ENCODE measurements at places on chromosomes 7 and 10.

DNA sequence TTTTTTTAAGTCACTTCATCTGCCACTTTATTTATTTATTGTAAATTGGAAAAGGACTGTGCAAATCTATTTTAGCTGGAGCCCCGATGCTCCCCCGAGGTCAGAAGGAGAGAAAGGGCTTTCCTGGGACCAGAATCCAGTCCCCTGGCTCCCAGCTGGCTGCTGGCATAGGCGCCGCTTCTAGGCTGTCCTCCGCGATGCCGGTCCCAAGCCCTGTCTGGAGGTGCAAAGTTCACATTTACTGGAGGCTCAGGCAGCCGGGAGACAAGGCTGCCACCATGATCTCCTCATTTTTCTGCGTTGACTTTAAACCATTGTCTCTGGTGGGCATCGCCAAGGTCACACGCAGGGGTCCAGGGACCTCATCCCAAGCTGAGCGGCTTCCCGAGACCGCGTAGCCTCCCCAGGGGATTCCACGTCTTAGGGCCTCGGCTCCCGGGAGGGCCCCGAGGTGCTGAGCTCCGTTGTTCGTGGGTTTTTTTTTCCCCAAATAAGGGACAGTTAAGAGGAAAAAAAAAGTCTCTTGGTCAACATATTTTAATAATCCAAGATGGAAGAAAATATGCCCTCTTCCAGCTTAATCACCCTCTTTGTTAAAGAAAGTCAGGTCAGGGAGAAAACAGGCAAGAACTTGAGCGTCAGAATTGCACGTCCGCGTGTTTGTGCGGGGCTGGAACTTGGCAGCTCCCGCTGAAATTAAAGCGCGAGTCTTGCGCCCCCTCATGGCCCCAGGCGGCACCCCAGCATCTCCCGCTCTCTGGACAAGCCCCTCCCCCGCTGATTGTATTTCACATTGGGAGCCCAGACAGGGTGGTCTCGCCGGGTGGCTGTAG is 11.9 kb downstream of the RGR start:
- DNase-seq: peak; percentile 34

- DNase-seq: no peak
Measured at GRCh38 chr7:101681170-101682007, 52.3 kb upstream of the MYL10 start.

GRCh38 chr10:36148207-36148606 is 506.1 kb upstream of the FZD8 start:
- DNase-seq: no peak

DNA sequence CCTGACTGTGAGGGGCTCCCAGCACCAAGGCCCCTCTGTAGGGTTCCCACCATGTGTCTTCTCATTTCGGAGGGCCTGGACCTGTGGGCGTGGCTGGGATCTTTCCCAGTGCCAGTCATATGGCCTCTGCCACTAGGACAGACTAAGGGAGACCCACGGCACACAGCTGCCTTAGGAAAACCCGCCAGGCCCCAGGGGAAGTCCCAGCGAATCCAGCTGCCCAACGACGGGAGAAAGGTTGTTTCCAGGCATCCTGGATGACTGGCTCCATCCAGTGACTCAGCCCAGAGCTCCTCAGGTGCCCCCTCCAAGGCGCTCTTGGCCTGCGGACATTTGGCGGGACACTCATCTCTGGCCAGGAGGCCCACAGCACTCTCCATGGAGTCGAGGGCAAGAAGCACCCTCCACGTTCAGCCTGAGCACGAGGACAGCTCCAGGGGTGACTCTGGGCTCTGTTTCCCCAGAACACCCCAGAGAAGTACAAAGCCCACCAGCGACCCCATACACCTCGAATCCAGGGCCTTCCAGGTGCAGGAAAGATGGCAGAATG is 39.9 kb downstream of the PWWP2B start:
- no peak for DNase-seq

DNA sequence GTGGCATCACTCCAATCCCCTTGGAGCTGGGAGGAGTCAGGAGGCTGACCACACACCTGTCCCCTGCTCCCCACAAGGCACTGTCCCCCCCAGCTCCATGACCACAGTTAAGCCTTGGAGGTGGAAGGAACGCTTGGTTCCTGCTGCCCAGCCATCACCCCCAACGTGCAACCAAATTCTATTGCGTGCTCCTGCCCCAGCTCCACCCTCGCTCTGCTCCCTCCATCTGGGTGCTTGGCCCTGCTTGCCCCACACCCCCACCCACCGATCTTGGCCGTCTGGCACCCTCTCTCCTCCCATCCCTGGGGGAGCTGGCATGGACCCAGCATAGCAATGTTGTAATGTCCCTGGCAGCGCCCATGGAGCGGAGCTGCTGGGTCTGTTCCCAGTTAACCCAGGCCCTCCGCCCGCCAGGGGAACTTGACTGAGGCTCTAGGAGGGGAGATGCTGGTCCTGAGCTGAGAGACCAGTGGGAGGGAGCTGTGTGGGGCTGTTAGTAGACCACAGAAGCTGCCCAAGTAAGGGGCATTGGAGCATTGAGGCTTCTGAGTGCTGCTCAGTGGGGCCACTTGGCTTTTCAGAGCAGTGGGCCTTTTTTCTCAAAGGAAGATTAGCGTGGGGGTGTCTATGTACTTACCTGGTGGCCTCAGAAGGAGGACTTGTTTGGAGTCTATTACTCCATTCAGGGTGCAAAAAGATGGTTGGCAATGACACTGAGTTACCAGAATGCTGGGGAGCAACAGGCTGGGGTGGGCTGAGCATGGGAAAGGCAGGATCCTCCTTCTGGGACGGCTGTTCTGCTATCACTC is 1.1 kb downstream of the EPHB6 start:
- no peak for DNase-seq

DNA sequence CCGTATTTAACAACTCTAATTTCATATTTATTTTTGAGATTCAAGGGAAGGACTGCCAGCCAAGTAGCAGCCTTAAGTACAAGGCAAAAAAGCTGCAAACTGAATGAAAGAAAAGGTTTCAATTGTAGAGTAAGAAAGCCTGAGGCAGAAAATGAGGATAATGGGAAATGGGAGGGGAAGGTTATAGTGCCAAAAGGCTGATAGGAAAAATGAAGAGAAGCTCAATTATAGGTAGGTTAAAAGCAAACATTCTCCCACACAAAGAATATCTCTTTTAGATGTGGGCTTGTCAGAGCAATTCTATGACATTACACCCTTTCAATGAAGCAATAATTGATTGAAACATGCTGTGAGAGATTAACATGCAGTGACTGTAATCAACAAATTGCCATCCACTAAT is 175.3 kb downstream of the RAPGEF5 start:
- DNase-seq: no peak

DNA sequence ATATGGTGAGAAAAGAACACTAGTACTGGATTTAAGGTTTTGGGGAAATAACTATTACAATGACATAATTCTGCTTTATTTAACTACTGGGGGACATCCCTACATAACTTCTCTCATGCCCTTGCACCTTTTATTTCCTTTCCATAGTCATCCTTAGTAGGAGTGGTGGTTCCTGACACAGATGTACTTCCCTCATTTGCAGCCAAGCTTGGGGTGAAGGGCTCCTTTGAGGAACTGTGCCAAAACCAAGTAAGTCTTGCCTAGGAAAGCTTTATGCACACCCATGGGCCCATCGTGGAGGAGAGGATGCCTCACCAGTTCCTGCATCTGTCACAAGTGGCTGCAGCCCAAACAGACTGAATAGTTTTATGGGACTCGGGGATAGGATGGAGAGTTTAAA is 20.6 kb downstream of the ZDHHC6 start:
- DNase-seq: no peak

- DNase-seq: peak; percentile 66
Measured at GRCh38 chr10:6920072-6921019, 340.3 kb upstream of the PRKCQ start.

DNA sequence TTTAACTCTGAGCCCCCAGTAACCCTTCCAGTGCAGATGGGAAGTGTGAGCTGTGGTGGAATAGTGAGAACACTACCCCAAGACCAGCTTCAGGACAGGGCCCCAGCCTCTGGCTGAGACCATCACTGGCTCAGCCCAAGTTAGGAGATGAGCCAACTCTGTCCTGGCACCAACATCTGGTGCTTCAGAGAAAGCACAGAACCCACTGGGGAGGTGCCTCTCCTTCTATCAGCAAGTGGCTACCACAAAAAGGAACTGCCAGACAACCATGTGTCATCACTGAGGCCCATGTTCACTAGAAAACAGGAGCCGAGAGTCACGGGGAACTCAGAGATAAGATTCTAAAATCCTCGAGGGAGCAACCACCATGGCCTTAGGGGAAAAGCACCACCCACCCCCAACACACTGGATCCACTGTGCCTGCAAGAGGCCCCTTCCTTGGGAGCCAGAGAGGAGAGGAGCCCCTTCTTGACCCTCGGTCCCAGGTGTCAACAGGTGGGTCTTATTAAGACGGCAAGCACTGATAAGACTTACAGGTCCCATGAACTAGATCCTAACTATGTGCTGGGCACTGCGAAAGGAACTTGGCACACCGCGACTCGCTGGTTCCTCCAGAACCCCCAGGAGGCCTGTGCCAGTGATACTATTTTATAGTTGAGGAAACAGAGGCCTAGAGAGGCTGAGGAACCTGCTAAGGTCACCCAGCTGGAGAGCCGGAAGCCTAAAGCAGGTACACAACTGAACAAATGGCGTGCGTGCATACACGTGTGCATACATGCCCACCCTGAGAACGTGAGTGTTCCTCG is 102.7 kb downstream of the FAM53B start:
- DNase-seq: no peak

DNA sequence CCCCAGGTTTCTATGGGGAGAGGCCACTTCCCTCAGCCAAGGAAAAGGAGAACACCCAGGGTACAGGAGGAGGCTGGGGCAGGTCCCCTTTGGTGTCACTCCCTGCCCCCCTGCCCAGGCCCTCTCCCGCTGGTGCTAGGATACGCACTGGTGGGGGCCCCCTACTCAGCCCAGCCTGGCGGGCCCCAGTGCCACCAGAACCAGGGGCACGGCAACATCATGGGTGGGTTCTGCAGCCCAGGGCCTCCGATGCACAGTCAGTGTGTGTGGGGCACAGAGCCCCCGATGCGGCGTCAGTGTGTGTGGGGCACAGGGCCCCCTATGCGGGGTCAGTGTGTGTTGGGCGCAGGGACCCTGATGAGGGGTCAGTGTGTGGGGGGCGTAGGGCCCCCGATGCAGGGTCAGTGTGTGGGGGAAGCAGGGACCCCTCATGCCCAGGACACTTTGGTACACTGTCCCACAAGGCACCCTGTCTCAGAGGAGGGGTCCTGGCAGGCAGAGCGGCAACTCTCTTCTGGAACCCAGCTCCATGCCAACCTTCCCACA is 23.1 kb upstream of the ZNF735 start:
- no peak for DNase-seq

GRCh38 chr7:4279216-4279615 is 402.9 kb upstream of the FOXK1 start:
- DNase-seq: no peak
